Esophagus muscularis mucosa (tissue), 4 donors: ENCODE measurements at places on chromosomes 11 and 22. TPM values are rescaled to one million over a fixed set of nuclear protein-coding genes. Genes with fewer than 3 reads are reported as not detected.

The VSIG10L2 gene
- total RNA-seq = 0.33 TPM

The BACE1-AS gene
- total RNA-seq = 13.2 TPM

The SAC3D1 gene
- 21.8 TPM for total RNA-seq

The SBF2 gene
- 50.7 TPM for total RNA-seq

DNA sequence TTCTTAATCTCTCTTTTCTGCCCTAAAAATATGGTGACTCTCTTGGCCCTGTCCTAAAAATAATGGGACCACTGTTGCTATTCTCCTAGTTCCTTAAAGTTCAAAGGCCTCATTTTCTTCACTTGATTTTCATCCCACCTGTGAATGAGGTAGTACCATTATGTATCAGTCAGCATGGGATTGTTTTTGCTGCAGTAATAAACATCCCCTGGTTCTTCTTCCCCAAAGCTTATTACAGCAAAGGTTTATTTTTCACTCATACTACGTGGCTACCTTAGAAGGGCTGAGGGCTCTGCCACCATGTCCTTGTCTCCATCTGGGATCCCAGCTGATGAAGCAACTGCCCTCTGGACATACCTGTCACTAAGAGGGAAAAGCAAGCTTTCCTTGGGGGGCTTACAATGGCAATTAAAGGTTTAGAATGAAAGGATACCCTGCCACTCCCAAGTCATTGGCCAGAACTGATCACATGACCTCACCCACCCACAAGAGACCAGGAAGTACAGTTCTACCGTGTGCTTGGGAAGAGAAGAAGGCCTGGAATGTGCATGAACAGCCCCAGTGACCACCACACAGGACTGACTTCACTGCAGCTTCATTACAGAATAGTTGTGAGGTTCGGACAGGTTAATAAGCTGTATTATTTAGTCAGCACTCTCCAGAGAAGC is 7.8 kb downstream of the TTC38 start:
- DNase-seq = no peak

The CARD18 gene
- total RNA-seq = not detected

DNA sequence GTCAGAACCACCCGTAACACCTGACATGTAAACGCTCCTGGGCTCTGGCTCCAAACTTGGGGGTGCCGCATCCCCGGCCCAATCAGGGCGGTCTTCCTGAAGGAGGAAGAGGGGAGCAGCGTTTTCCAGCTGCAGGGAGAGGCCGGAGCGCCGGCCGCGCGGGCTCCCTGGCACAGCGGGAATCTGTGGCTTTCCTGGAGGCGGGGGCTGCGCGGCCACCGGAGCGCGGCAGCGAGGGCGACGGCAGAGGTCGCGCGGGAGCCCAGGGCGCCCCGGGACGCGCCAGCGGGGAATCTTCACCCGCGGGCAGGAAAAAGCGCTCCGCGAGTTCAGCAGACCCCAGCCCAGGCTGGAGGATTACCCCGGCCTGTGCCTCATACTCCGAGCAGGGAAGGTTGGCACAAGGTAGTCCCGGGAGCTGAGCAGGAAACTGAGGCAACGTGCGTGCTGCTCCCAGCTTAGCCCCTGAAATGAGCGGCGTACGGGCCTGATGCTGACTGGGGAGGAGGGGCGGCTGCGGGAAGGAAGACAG is 600 bp upstream of the ESAM start:
- DNase-seq = no peak
